Mesothelial cell of epicardium (in vitro differentiated cells): ENCODE measurements at places on chromosomes 2 and 18. TPM values are rescaled to one million over a fixed set of nuclear protein-coding genes. Genes with fewer than 3 reads are reported as not detected.

DNA sequence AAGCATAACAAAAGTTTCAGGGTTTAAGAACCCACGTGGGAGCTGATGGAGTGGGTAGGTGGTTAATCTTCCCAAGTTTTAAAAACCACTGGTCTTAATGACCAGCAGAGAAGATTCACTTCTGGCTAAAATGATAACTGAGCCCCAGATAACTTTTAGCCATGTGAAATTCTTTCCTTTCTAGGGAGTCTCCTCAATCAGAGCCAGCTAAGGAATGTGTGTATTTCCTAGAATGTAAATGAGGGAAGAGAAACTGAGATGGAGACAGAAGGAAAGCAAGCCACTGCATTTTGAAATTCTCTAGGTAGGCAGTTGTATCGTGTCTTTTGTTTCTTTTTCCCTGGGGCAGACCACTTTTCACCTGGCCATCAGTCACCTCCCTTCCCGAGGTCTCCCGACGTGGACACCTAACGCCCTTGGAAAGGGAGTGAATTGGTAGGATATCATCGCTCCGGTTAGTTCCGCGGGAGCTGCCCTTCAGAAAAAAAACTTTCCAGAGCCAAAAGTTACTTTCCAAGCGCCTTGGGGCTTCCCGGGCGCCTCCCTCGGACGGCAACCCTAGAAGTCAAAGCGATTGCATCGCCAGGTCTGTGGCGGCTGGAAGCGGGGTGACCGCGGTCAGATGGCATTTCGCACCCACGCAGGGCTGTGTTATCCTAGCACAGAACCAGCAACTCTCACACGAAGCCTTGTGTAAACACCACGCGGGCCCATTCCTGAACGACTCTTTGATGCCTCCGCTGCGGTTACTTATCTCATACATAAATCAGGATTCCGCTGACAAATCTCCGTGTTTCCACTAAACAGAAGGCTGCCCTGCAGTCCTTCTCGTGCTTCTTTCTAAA, 1.3 kb downstream of the COLEC12 start:
- H3K27ac ChIP-seq = peak overlapping the region; percentile 95
- H3K4me3 ChIP-seq = peak overlapping the region; percentile 89
- H3K36me3 ChIP-seq = no peaks in the 10 kb centered on the region
- H3K27me3 ChIP-seq = peaks cover 10% of the 10 kb centered on the region
- peak; percentile 45 for DNase-seq

- no peak overlapping the region for H3K4me3 ChIP-seq
- H3K4me1 ChIP-seq = peaks cover 15% of the 10 kb centered on the region
- no peaks in the 10 kb centered on the region for H3K27me3 ChIP-seq
- no peak for DNase-seq
- H3K36me3 ChIP-seq = no peaks in the 10 kb centered on the region
- H3K27ac ChIP-seq = no peak overlapping the region
Observed at GRCh38 chr2:236536727-236537398, 32.8 kb upstream of the ACKR3 start.

DNA sequence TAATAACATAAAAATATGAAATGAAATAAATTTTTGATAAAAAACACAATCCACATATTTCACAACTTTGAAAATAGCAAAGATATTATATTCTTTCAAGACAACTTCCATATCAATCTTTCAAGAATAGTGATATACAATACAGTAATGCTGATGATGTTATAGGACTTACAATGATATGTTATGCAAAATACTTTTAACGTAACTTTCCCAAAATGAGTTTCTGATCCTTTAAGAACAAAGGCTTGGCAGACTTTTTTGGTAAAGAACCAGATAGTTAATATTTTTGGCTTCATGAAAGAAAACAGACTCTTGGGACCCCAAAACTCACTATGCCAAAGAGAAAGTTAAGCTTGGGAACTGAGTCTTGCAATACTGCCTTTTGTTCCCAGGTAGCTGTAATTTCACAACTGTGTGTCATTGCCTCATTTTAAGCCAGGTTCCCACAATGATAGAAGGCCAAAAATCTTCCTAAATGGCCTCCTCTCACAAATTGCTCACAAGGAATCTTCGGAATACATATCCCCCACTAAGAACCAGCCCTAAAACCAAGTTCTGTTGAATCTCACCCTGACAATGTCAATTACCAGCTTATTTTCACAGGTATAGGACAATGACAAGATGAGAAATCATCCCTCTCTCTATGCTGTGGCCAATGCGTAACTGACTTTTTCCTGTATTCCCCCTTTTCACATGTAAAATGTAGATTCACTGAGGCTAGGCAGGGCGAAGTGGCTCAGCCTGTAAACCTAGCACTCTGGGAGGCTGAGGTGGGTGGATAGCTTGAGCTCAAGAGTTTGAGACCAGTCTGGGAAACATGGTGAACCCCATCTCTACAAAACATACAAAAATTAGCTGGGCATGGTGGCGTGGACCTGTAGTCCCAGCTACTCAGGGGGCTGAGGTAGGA, 54.8 kb upstream of the STRN start:
- no peak for DNase-seq
- peaks cover 17% of the 10 kb centered on the region for H3K4me1 ChIP-seq
- H3K27ac ChIP-seq = peak overlapping the region; percentile 86
- H3K4me3 ChIP-seq = no peak overlapping the region
- peaks cover 27% of the 10 kb centered on the region for H3K36me3 ChIP-seq

The GCG gene
- total RNA-seq = 0.29 to 0.36 TPM in 2 of 3 replicates, not detected in the other

The RSAD2 gene
- total RNA-seq = 3.7 to 4.4 TPM (median 4.3 TPM) in 3 replicates

DNA sequence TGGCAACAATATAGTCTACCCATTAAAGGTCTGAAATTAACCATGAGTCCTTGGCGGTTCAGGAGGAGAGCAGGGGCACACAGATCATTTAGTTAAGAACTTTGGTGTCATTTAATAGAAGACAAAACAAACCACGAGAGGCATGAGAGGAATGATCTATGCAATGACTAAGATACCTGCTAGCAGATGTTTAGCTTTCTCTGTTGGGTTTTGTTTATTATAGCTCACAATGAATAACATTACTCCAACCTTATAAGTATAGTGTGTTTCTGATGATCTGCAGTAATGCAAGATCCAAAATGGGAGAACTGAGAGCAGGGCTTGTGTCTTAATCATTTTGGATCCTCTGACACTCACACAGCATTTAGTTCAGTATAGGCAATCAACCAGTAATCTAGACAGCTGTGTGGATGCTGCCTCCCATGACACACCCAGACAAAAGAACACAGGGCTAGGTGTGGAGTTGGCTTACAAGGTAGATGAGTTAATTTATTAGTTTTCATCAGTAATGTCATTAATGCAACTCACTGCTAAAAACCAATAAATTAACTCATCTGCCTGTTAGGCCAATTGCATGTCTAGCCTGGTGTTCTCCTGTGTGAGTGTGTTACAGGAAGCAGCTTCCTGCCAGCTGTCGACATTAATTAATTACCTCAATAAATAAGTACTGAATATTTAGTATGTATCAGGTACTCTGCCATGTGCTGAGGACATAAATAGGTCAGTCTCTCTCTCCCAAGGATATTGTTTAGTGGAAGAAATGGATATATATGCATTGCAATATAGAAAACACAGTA, 92.3 kb downstream of the CLIP4 start:
- peaks cover 3% of the 10 kb centered on the region for H3K27me3 ChIP-seq
- no peak overlapping the region for H3K27ac ChIP-seq
- H3K4me1 ChIP-seq = peaks cover 3% of the 10 kb centered on the region
- H3K36me3 ChIP-seq = no peaks in the 10 kb centered on the region

The XDH gene
- 3.8 to 3.9 TPM (median 3.9 TPM) in 3 replicates for total RNA-seq

The SLC16A14 gene
- 9.5 to 10.1 TPM (median 9.7 TPM) in 3 replicates for total RNA-seq

DNA sequence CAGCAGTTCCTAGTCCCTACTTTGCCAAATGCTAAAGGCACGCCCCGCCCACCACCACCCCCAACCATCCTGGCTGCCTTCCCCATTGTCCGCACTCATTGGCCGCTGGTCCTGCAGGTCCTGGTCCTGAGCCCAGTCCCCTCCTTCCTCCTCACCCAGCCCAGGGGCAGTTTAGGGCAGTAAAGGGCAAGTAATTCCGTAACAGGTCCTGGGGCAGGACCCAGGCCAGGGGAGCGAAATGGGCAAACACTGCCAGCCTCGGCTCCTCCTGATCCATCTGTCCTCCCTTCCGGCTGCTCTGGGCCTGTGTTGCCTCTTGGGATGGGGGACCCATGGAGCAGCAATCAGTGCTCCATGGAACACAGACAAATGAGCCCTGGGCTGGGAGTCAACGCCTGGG, 6.1 kb downstream of the ADCY3 start:
- H3K36me3 ChIP-seq = peaks cover 22% of the 10 kb centered on the region
- DNase-seq = no peak
- peaks cover 16% of the 10 kb centered on the region for H3K4me1 ChIP-seq
- no peak overlapping the region for H3K4me3 ChIP-seq
- no peak overlapping the region for H3K27ac ChIP-seq

The SERPINB4 gene
- not detected in 3 replicates for total RNA-seq

DNA sequence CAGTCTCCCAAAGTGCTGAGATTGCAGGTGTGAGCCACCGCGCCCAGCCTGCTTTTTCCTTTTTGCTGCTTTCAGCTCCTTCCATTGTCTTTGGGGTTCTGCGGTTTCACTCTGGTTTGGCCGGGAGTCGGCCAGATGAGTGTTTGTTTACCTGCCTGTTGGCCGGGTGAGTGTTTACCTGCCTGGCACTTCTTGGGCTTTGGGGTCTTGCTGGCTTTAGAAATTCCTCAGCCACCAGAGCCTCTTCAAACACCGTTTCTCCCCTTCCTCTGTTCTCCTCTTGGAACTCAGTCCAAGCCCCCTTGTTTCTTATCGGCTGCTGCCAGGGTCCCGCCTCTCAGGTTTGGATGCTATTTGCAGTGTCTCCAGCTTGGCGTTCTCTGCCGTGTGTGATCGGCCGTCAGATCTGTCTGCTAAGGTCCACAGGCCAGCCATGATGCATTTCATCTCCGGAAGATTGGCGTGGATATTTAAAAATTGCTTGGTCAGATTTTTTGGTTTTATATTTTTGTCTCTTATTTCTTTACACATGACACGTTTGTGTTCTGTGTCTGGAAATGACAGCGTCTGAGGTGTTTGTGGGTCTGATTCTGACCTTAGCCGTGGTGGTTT, 14.2 kb upstream of the GAL3ST2 start:
- peak overlapping the region; percentile 44 for H3K27ac ChIP-seq
- DNase-seq = no peak
- peaks cover 33% of the 10 kb centered on the region for H3K4me1 ChIP-seq
- H3K27me3 ChIP-seq = no peaks in the 10 kb centered on the region
- peaks cover 24% of the 10 kb centered on the region for H3K36me3 ChIP-seq

The CERS6 gene
- total RNA-seq = 66.1 to 67.4 TPM (median 66.5 TPM) in 3 replicates

DNA sequence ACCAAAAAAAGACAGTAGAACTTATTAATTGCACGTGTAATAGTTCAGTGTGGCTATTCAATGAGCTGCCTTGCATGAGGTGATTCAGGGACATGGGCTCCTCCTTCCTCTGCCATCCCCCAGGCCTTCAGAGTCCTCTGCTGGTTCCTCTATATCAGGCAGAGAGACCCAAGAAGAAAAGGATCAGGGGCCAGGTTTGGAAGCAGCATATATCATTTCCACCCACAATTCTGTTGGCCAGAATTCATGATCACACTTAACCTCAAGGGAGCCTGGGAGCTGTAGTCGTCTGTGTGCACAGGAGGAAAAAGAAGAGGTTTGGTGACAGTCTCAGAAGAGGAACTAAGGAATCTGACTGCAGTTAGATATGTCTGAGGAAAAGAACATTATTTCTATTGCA, 114.0 kb upstream of the GLS start:
- H3K4me1 ChIP-seq = peaks cover 46% of the 10 kb centered on the region
- DNase-seq = no peak
- no peak overlapping the region for H3K4me3 ChIP-seq
- H3K36me3 ChIP-seq = no peaks in the 10 kb centered on the region

DNA sequence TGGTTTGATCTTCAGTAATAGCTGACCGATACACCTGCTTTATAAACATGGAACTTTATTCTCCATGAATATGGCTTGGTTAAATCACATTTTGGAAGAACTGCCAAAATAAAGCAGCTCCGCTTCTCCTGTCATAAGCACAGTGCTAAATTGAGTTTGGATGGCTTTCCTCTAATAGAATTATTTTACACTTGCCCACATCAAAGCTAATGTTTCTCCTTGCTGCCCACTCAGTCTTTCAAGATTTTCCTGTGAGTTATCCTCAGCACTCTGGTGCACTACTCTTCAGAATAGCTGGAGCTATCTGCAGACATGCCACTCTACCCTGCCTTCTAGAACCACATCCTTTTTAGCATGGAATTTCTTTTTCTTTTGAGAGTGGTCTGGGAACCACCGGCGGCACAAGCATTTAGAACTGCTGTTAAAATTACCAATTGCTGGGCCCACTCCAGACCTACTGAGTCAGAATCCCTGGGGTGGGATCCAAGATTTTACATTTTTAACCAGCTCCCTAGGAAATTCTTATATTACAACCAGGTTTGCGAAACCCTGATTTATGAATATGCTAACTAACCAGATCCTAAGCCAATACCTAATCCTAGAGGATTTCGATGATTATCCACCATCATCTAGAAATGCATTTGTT, 283.3 kb downstream of the AFF3 start:
- H3K36me3 ChIP-seq = peaks cover 2% of the 10 kb centered on the region
- DNase-seq = no peak
- no peak overlapping the region for H3K27ac ChIP-seq
- no peak overlapping the region for H3K4me3 ChIP-seq
- H3K4me1 ChIP-seq = peaks cover 16% of the 10 kb centered on the region
- H3K27me3 ChIP-seq = no peaks in the 10 kb centered on the region

DNA sequence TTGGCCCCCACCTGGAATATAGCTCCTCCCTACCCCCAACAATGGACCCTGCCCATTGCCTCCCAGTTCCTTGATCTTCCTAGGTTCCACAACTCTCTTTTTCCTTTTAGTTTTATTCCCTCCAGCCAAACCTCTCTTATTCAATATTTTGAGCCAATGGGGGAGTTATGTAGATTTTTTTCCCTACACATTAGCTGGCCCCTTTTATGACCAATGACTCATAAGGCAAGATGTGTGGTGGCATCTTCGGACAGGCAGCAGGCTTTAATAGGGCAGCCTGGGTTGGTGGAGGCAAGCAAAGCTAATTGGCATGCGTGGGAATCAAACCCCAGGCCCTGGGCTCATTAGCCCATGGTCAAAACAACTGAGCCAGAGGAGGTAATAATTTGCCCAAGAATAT, 9.2 kb downstream of the GRP start:
- no peak for DNase-seq
- no peaks in the 10 kb centered on the region for H3K36me3 ChIP-seq
- H3K27ac ChIP-seq = no peak overlapping the region
- H3K4me1 ChIP-seq = no peaks in the 10 kb centered on the region
- H3K27me3 ChIP-seq = peaks cover 82% of the 10 kb centered on the region
- H3K4me3 ChIP-seq = no peak overlapping the region

The PDE1A gene
- total RNA-seq = 1.2 to 1.9 TPM (median 1.6 TPM) in 3 replicates

- no peak for DNase-seq
- no peak overlapping the region for H3K27ac ChIP-seq
- H3K4me1 ChIP-seq = no peaks in the 10 kb centered on the region
- no peaks in the 10 kb centered on the region for H3K36me3 ChIP-seq
- H3K27me3 ChIP-seq = peaks cover 34% of the 10 kb centered on the region
Observed at GRCh38 chr18:60406721-60407120, 34.1 kb upstream of the MC4R start.

The FAHD2B gene
- 37.4 to 37.8 TPM (median 37.7 TPM) in 3 replicates for total RNA-seq

The NCOA1 gene
- total RNA-seq = 35.1 to 37.1 TPM (median 36.8 TPM) in 3 replicates

The IL1R1 gene
- total RNA-seq = 10.8 to 13.6 TPM (median 13.3 TPM) in 3 replicates

DNA sequence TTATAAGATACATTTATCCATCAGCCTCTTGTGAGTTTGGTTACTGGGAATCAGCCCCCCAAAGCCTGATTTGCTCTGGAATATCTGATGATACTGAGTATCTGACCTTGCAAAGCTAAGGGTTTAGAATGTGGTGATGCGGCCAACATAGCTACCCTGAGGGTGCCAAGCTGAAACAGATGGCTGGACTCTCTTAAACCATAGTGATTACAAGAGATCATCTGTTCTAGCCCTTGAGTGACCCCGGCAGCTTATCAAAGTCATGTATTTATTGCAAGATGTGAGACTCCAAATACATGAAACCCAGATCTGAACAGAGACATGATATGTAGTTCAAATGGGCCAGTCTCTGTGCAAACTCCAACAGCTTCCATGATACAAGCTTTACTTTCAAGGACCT, 78.2 kb upstream of the CABLES1 start:
- no peak overlapping the region for H3K27ac ChIP-seq
- no peak for DNase-seq
- no peak overlapping the region for H3K4me3 ChIP-seq

The METTL4 gene
- 9.6 to 14.4 TPM (median 10.7 TPM) in 3 replicates for total RNA-seq
